ENCODE measurements at places on chromosomes 13 and 19.

- DNase-seq: no peak
Observed at GRCh38 chr13:39494633-39495032, 108.4 kb downstream of the LHFPL6 start.

- DNase-seq: no peak
Observed at GRCh38 chr13:100666124-100666523, 8.5 kb downstream of the TMTC4 start.

DNA sequence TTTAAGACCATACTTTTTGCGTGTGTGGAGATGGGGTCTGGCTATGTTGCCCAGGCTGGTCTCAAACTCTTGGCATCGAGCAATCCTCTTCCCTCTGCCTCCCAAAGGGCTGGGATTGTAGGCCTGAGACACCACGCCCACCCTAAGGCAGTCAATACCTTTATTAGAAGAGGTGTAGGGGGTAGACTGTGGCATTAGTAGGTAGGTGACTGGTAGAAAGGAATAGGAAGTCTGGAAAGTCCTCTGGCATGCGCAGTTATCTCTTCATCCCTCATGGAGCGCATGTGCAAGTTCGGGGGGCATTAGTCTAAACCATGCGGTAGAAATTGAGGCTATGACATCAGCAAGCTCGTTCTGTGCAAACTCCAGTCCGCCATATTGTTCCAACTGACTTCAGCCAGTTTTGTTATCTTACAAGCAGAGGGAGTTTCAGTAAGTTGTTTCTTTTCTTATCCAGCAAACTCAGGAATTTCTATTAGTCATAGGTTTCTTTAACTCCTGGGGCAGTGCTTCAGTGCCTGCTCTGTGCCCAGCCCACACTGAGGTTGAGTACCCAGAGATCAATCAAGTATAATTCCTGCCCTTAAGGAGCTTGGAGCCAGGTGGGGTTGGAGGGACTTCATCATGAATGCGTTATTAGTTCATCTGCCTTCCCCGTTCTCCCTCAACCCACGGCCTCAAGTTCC, 7.3 kb upstream of the RANBP3 start:
- DNase-seq: no peak

DNA sequence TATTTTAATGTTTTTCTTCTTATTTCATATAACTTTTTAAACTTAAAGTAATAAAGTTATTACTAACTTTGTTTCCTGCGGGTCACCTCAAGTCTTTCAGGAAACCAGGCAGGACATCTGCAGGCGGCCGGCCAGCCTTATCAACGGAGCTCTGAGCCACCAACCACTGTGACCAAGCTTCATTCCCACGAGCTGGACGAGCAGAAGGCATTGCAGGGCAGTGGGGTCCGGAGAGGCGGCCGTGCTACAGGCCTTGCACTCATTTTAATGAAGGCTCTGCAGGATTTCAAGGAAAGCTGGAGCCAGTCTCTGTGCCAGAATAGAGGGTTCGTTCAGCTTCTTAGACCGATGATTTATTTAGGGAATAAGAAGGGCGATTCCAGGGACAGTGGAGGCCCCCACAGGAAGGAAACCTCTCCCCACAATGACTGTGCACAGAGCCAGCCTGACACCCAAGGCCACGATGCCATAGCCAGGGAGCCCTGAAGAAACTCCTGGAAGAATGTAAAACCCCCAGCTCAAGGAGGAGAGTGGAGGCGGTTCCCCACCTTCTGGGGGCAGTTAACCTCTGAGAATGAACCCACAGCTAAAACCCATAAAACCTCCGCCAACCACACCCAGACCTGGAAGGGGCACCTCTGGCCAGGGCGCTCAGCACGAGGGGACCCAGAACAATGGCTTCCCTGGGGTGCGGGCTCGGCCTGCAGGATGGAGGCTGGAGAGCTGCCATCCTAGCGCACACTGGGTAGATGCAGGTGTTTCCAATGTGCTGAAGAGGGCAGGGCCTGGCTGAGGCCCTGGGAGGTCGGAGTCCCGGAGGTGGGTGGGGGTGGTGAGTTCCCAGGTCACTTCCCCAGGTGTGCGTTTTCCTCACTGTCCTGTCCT, 75.0 kb downstream of the RASA3 start:
- DNase-seq: no peak

- DNase-seq: no peak
Observed at GRCh38 chr13:95403349-95404140, 102.3 kb upstream of the ABCC4 start.

DNA sequence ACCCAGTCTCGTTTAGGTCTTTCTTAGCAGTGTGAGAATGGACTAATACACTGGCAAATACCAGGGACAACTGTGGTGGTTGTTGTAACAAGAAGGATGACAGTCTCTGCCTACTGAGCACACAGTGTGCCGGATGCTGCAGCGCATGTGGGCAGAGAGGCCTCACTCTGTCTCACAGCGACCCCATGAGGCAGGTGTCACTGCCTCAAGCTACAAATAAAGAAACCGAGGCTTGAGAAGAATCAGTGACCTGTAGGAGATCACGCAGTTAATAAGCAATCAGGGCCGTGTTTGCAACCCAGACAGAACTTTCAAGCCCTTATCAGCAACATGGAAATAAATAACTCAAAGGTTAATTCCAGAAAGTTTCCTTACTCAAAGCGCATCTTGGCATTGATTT, 40.5 kb upstream of the GAS6 start:
- DNase-seq: peak; percentile 24

DNA sequence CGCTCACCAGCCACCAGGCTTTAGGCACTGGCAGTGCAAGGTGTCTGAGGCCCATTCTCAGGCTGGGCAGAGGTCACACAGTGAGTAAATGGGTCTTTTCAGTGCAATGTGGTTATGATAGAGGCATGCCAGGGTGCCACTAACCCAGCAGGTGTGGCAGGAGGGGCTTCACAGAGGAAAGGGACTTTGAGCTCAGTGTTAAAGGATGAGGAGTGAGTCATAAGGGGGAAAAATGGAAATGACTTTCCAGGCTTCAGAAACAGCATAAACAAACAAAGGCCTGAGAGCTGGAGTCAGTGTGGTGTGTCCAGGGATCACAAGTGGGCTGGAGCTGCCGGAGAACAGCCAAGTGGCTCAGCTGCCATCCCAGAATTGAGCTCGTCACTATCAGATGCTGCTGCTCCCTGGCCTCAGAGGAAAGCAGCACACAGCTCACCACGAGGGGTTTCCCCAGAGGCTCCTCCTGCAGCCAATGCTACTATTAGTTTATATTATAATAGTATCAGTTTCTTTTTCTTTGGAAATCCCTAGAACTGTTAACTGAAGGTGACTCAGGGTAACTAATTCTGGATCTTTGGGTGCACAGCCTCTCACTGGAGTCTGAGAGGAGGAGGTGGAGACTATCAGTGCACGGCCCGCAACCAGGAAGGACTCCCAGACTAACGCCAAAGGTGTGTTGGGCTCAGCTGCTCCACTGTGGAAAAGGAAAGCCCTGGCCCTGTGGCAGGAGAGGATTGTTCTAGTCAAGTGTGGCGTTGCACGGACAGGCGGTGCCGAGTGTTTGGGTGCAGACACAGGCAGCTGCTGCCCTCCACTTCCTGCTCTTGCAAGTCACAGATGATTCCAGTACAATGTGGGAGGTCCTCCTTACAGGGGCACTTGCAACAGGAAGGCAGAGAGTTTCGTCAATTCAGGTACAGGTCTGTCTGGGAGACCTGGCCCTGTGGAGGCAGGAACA, 39.5 kb downstream of the DHRS12 start:
- DNase-seq: peak; percentile 16

- DNase-seq: no peak
Observed at GRCh38 chr13:33289966-33290365, 4.4 kb upstream of the STARD13 start.

DNA sequence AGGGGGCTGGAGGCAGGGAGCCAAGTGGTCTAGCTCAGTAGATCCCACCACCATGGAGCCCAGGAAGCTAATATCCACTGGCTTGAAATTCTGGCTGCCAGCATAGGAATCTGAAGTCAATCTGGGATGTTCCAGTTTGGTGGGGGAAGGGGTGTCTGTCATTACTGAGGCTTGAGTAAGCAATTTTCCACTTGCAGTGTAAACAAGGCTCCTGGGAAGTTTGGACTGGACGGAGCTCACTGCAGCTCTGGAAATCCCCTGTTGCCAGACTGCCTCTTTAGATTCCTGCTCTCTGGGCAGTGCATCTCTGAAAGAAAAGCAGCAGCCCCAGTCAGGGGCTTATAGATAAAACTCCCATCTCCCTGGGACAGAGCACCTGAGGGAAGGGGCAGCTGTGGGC, 349.2 kb upstream of the KLHL1 start:
- DNase-seq: no peak

DNA sequence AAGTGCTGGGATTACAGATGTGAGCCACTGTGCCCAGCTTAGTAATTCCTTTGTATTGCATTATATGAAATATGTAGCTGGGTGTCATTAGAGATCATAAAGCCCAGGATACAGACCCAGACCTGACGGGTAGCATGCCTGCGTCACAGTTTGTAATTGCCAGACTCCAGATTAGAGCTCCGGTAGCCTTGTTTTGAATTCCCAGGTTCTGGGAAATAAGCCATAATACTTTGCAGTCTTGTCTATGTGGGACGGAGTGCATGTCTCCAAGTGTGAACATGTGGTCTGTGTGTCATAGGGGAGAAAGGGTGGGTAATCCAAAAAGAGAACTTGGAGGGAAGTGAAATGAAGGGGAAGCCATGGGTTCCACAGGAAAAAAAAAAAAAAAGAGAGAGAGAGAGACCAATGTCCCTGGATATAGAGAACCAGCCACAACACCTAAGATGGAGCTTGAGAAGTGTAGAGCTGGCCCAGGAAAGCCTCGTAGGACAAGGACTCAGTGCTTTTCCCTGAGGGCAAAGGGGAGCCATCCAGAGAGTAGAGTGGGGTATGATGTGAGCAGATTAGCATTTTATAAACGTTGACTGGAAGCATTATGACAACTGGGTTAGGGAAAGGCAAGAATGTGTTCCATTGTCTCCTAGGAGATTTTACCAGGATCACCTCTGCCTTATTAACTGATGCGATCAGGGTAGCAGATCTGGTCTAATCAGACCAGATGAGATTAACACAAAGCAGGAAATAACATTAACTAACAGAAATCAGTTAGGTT, 2.6 kb downstream of the ZSCAN4 start:
- DNase-seq: no peak

GRCh38 chr13:59746291-59746962, 417.3 kb downstream of the DIAPH3 start:
- DNase-seq: no peak

DNA sequence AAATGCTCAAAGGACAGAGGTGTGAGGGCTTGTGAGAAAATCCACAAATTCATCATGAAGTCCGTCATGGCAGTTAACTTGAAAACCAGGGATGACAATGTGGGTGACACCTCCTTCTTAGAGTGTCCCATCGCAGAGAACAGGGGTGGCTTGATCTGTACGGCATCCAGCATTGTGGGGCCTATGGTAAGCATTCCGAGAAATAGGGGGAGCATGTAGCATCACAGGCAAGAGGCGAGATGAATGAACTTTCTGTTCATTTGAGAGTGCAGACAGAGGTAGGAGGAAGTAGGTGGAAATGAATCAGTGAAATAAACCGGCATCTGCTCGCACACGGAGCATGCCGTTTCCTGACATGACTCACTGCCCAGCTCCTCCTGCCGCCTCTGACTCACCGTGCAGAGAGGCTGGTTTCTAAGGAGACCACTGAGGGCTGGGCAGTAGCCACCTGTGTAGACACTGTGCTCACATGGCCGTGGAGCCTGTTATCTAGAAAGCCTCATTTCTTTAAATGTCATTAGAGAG, 339.0 kb downstream of the RFC3 start:
- DNase-seq: peak; percentile 5

GRCh38 chr13:25213715-25214114, 41.6 kb upstream of the AMER2 start:
- DNase-seq: no peak

DNA sequence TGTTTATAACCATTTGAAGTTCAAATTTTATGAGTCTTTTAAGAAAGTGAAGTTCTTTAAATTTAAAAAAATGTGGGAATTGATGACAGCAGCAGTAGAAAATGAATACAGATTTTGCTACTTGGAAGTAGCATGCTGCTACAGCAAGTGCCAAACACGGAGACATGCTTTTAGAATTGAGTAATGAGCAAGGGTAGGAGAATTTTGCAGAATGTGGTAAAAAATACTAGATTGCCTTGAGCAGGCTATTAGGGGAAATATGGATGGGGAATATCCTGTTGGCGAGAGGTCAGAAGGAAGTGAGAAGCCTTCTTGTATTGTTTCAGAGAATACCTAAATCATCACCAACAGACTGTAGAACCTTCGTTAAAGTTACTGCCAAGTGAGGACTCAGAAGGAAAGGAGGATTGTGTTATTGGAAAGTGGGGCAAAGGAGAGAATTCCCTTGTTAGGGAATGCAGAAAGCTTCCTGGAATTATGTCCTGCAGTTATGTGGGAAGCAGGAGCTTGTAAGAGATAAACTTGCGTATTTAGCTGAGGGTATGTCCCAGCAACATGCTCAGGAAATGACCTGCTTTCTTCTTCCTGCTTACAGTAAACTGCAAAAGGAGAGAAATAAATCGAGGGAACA, 32.4 kb upstream of the OXGR1 start:
- no peak for DNase-seq

- peak; percentile 69 for DNase-seq
Observed at GRCh38 chr19:14479975-14480699, 5.0 kb upstream of the PTGER1 start.

GRCh38 chr19:55437410-55437809, 5.7 kb downstream of the SHISA7 start:
- DNase-seq: peak; percentile 54

DNA sequence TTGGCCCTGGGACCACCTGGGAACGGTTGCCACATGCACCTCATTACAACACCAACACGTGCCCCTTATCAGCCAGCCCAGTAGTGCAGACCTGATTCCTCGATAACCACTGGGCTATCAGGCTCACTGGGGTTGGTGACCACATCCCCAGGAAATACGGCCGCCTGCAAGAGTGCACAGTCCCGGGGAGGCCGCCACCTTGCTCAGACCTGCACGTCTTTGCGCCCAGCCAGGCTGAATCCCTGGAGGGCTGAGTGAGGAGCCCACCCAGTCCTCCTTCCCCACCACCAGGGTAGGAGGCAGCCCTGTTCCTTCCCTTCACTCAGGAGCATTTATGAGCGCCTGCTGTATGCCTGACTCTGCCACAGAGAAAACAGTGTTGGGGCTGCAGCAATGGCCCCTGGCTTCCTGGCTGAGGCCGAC, 67.8 kb downstream of the CEBPG start:
- DNase-seq: no peak

DNA sequence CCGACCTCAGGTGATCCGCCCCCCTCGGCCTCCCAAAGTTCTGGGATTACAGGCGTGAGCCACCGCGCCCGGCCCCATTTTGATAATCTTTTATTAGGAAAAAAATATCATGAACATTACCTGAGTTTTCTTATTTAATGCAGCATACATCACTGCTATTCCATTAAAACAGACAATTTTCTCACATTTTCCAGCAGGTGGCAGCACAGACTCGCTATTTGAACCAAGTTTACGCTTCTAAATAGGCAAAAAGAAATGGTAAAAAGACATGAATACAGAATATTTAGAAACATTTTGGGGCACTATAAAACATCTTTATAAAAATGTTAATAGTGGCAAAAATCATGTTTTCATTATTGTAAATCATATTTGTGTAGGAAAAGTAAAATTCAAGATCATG, 903.1 kb downstream of the SLITRK6 start:
- peak; percentile 45 for DNase-seq

Data from DND-41 (cell line).